ENCODE measurements at places on chromosomes 12 and 14. TPM values are rescaled to one million over a fixed set of nuclear protein-coding genes. Genes with fewer than 3 reads are reported as not detected.

DNA sequence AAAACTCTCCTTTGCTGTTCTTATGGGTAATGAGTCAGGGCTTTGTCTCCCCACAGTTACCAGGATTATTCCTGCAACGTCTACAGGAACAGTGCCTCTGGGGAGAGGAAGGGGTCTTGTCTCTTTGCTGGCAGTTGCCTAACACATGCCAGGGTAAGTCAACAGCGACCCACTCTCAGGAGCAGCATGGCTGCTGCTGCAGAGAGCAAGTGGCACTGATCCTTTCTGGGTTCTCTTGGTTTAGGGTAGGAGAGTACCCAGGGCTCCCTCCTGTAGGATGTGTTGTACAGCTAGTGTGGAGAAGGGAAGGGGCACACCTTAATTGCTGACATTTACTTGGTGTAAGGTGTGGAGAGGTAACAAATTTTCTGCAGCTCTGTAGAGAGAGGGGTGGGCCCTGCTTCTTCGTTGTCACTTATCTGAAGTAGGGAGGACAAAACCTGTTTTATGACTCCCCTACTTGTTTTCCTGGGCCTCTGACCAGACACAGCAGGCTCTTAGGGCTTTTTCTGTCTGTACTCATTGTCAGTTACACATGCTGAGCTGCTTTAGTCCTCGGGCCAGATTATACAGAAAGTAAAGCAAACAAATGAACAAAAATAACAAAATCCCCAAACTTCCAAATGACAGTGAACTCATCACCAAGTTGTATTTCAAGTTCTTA lies 168.2 kb downstream of the ACSS3 start:
- DNase-seq: no peak

- no peak for DNase-seq
Observed at GRCh38 chr14:48568688-48569087, 893.3 kb upstream of the MDGA2 start.

DNA sequence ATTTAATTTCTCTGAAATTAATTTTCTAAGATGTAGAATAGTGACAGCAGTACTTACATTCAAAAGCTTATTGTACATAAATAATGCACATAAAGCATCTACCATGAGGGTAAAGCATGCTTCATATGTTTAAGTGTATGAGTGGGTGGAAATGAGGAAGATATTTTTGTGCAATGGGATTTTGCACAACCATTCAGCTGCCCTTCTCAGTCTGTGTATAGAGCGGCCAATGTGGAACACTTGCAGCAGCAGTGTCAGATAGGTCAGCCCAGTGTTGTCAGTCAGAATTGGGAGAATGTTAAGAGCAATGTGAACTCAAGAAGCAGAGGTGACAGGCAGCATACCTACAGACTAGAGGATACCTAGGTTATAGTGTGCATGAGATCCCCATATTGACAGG lies 72.5 kb upstream of the ATP2B1 start:
- no peak for DNase-seq

DNA sequence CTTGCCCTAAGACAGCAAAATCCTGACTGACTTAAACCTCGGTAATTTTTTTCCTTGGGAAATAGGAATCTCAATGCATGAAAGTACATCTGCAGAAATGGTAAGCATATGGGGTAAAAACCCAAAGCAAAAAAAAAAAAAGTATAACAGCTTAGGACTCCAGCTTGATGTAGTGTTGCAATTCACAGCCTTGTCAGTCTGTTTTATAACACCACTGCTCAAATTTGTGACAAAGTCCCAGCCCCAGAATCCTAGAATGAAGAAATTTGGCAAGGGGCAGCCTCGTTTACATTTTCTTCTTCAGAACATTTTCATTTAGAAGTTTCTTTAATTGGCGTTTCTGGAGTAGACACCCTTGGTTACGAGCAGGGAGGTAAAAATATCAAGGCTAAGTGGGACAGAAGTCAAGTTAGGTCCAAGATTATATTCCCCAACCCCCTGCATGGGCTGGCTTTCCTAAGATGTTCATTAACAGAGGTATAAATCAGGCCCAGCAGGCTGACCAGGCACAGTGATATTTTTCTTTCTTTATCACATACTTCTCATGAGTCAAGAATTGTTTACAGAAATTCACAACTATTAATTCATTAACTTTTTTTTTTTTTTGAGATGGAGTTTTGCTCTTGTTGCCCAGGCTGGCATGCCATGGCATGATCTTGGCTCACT lies 424.0 kb downstream of the RMST start:
- DNase-seq: no peak

DNA sequence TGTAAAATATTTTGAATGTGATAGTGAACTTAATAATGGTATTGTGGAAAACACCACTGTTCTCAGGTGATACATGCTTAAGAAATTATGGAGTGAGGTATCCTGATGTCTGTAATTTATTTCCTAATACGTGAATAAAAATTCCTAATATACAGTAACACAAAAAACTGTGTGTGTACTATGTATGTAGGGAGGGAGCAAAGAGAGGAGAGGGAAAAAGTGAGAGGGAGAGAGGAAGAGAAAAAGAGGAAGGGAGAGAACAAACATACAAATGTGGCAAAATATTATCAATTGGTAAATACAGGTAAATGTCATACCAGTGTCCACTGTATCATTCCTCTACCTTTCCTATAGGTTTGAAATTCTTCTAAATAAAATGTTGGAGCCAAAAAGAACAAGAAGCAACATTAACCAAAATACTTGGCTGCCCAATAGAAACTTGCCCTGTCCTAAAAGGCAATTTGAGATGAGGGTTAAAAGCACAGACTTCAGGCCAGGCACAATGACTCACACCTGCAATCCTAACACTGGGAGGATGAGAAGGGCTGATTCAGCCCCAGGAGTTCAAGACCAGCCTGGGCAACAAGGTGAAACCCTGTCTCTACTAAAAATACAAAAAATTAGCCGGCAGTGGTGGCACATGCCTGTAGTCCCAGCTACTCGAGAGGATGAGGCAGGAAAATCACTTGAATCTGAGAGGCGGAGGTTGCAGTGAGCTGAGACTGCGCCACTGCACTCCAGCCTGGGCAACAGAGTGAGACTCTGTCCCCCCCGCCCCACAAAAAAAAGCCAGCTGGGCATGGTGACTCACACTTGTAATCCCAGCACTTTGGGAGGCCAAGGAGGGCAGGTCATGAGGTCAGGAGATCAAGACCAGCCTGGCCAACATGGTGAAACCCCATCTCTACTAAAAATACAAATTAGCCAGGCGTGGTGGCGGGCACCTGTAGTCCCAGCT lies 14.5 kb downstream of the R3HDM2 start:
- no peak for DNase-seq

- DNase-seq: no peak
Observed at GRCh38 chr12:57242691-57243454, 8.1 kb downstream of the STAC3 start.

DNA sequence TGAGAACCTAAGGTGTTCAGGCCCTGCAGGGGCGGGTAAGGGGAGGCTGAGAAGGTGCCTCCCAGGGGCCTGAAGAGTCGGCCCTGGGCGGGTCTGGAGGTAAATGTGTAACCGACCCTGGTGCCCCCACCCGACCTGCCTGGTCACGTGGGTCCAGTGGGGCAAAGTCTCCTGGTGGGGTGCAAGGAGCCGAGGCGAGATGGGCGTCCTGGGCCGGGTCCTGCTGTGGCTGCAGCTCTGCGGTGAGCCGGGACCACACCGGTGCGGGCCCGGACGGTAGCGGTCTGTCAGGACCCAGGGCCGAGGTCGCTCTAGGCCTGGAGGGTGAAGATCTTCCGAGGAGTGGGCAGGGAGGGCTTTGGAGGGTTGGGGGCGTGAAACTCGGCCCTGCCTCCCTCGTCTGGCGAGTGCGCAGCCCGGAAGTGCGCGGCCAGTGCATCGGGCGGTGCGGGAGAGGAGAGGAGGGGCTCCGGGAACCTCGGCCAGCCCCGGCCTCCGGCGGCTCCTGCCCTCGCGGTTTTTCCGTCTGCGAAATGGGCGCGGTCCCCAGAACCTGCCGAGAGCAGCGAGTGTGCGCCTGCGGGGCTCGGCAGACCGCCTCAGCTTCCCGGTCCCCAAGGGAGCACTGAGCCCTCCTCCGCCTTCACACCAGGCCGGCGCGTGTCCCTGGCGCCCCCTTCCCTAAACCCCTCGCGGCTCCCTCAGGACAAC lies at the start of gene AMN:
TSS of gene AMN (plus strand) at position 174 of the 711 bp plus-strand sequence. CDS start at position 200, 26 bp downstream.
- no peak for DNase-seq

DNA sequence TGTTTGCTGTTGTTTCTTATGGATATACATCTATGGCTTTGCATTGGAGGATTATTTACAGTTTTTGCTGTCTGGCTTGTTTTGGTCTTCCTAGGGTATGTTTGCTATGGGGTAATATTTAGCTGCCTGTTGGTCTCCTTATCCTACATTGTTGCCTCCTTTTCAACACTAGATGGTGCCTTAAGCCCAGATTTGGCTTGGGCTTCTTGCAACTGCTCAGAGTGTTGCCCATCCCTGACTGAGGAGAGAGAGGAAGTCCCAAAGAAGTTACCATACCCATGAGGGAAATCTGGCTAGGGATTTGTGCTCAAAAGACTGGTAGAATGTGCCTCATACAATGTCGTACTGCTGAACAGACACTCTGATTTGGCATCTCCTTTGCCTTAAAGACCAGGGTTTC lies 94.6 kb upstream of the MUCL1 start:
- no peak for DNase-seq

- DNase-seq: no peak
Observed at GRCh38 chr12:127025545-127025944, 1241.4 kb upstream of the TMEM132C start.

GRCh38 chr14:64875350-64875749 lies 4.4 kb downstream of the SPTB start:
- no peak for DNase-seq

DNA sequence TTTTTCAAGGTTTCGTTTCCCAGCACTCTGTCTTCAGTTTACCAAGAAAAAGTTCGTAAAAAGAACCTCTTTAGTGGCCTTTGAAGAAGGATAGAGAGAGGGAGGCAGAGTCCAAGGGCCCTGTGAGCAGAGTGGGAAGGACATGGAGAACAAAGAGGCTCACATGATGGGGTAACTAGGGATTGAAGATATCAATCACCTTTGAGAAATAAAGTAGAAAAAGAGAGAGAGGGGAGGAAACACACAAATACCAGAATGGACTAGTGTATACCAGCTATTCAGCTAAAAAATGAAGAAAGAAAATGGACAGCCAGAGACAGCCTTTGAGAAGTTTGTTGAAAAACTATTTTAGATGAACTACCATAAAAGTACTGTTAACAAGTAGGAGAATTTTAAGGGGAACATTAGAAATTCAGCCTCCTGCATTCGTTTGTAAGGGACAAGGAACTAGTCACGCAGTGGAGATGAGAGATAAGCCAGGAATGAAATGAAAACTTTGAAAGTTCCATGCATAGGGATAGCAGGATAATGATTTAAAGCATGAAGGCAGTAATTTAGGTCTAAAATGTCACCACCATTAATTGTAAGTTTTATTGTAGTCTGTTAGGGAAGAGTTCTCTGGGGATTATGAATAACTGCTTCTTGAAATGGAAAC lies 82.1 kb downstream of the SPTSSA start:
- DNase-seq: no peak

GRCh38 chr12:77437206-77437605 lies 371.8 kb upstream of the E2F7 start:
- DNase-seq: no peak

- DNase-seq: no peak
Observed at GRCh38 chr12:82600379-82600778, 86.3 kb upstream of the TMTC2 start.

- no peak for DNase-seq
Observed at GRCh38 chr12:108021141-108021540, 107.9 kb upstream of the WSCD2 start.

DNA sequence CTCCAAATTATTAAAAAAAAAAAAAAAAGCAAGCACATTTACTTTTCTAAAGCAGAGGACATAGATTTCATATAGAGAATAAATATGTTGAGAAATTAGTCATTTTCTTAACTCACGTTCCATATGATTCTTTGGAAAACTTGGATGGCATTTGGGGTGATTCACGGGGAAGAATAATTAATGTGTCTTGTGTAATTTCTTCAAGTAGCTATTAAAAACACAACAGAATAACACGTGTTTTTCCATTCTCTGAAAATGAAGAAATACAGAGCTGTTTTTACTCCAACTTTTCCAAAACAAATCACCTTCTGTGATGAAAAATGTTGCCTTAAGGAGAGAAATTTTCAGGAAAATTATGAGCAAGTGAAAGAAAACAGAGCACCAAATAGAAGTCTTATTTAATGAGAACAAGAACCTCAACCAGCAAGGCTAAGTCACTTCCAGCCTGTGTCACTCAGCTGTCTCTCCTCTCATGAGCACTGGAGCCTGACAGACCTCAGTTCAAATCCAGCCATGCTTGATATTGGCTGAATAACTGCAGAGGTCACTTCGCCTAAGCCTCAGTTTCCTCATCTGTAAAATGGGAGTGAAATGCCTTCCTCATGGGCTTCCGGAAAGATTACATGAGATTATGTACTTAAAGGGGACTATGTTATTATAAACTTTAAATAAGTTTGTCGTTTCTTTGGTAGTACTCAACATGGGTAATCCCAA lies 42.8 kb upstream of the NUAK1 start:
- no peak for DNase-seq

- DNase-seq: no peak
Observed at GRCh38 chr14:90815822-90816662, at the start of gene TTC7B. TSS of gene TTC7B (minus strand) at chr14:90816430. CDS start at chr14:90816295, 135 bp downstream.

The TCL1B gene
- total RNA-seq: not detected

The KIF26A gene
- 5.6 TPM for total RNA-seq

The SIX4 gene
- 4.1 TPM for total RNA-seq

The RTL1 gene
- total RNA-seq: not detected

The TFCP2 gene
- total RNA-seq: 8.6 TPM

The FAIM2 gene
- 9.8 TPM for total RNA-seq

The CD27 gene
- not detected for total RNA-seq

The ANKRD9 gene
- 158 TPM for total RNA-seq

The CNTN1 gene
- 0.16 TPM for total RNA-seq

The REM2 gene
- total RNA-seq: not detected

The GALNT9 gene
- 4.0 TPM for total RNA-seq

The BATF gene
- 1.4 TPM for total RNA-seq
